EL (cell line): ENCODE measurements at places on chromosomes 6 and 20.

DNA sequence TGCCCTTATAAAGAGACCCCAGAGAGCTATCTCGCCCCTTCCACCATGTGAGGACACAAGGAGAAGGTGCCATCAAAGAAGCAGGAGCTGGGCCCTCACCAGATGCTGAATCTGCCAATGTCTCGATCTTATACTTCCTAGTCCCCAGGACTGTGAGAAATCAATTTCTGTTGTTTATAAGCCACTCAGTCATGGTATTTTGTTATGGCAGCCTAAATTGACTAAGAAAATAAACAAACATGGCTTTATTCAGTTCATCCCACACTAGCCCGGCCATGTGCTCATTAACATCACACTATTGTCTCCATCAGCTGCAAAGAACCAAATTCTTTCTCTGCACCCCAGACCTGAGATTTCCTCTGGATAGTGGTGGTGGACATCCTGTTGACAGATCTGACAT is 302.4 kb downstream of the PTPRT start:
- no peak for DNase-seq

DNA sequence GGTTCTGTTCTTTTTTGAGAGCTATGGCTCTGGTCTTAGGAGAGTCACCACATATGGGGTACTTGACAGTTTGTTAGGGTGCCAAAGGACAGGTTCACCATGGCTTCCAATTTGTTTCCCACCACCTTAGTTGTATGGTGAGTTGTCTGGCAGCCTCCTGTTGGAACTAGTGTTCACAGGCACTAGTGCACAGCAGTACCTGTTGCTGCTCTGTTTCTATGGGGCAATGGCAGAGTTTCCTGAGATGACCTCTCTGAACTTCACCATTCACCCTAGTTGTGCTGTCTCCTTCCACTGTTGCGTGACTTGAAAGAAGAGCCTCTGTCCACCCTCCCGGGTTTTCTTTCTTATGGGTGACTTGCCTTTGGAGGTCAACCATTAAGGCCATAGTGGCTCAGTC is 129.1 kb downstream of the JARID2 start:
- no peak for DNase-seq

DNA sequence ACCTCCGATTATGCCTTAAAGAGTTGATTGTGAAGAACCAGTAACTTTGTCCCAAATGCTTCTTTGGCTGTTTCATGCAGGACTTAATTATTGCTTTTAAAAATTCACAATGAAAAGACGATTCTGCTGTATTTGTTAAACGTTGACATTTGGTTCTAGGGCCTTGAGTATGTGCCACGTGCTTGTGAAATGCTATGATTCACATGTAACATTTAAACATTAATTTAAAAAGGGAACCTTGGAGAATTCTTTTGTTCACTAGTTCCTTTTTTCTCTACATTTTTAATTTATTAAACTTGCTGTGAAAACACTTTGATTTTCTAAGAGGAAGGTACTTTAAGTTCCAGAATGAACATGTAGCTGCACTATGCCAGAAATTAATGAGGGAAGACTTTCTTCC is 9.5 kb downstream of the GZF1 start:
- no peak for DNase-seq

DNA sequence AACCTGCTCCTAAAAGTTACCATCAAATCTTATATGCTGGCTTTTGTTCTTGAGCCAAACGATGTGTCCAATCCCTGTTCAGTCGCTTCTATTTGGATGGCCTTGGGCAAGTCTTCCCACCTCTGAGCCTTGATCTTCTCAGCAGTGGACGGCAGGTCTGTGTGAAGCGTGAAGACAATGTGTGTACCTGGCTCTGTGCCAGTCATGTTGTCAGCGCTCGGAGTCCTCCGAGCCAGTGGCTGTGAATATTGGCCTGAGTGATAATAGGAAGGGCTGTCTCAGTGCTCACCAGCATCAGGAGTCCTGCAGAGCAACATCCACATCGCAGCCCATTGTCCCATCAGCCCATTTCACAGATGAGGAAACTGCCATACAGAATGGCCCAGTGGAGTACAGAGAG is 219.0 kb downstream of the CDC5L start:
- no peak for DNase-seq

DNA sequence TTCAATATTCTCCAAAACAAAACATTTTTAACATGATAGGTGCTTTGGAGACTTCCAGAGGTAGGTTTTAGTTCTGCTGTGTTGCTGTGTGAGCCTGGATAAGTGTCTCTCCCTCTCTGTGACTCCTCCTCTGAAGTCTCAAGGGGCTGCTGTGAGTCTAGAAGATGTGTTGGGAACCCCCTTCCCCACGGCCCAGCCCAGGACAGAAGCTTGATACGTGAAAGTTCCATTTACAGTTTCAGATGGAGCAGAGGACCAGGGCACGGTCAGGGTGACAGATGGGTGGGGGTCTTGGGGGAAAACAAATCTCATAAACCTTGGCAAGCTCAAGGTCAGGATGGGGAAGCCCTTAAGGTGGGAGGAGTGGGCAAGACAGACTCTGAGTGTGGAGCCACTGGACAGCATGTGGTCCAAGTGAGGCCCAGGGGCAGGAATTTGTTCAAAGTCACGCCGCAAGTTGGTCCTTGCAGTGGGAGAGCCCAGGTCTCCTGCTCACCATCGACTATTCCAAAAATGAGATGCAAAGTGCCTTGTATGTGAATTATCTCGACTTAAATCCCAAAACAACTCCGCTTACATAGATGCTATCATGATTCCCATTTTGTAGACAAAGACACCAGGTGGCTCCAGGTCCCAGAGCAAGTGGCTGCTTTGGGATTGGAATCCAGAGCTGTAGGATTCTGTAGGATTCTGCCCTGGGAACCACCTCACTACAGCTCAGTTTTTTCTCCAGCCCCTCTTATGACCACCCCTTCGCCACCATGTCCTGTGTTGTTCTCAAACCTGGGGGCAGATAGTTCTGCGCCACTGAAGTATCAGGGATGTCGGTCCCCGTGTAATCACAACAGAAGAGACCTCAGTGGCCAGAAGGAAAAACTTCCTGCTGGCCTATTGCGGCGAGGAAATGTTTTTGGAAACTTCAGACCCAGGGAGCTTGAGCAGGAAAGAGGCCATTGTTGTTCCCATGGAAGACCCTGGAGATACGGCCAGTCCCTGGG is 1.9 kb downstream of the TGM2 start:
- DNase-seq, result no peak
